ENCODE measurements at places on chromosomes 13 and 19. TPM values are rescaled to one million over a fixed set of nuclear protein-coding genes. Genes with fewer than 3 reads are reported as not detected.

RNF17 gene
- polyA plus RNA-seq = 0.34 TPM

- H3K36me3 ChIP-seq = no peaks in the 10 kb centered on the region
- H3K27ac ChIP-seq = no peak overlapping the region
- no peak overlapping the region for H3K4me3 ChIP-seq
- no peaks in the 10 kb centered on the region for H3K4me1 ChIP-seq
- no peaks in the 10 kb centered on the region for H3K27me3 ChIP-seq
Observed at GRCh38 chr13:62337109-62337880, 921.6 kb upstream of the PCDH20 start.

GRCh38 chr19:3359919-3360420, 6.4 kb upstream of the NFIC start:
- no peak overlapping the region for H3K27ac ChIP-seq
- no peaks in the 10 kb centered on the region for H3K36me3 ChIP-seq
- H3K4me3 ChIP-seq = peak overlapping the region; percentile 42
- peaks cover 26% of the 10 kb centered on the region for H3K4me1 ChIP-seq
- DNase-seq = no peak

DNA sequence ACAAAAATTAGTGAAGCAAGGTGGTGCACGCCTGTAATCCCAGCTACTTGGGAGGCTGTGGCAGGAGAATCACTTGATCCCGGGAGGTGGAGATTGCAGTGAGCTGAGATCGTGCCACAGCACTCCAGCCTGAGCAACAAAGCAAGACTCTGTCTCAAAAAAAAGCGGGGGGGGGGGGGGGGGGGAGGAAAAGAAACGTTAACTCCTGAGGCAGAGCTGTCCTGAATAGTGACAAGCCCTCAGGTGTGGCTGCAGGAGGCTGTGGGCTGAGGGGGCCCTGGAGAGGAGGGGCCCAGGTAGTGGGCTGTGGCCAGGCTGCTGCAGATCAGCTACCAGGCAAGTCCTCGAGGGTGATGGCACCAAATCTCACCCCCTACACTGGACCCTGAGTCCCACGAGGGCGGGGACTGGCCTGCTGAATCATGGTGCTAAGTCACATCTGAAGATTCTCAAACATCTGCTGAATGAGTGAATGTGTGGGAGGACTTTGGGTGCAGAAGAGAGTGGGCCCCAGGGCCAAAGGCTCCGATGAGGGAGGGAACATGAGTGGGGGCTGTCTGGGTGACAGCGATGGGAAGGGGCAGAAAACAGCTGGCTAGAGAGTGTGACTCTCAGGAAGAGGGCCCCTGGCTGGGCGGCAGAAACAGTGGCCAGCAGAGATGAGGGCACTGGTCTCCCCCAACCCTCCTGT, 24.6 kb upstream of the ATP1A3 start:
- H3K4me1 ChIP-seq = no peaks in the 10 kb centered on the region
- no peak overlapping the region for H3K4me3 ChIP-seq
- DNase-seq = no peak
- no peaks in the 10 kb centered on the region for H3K36me3 ChIP-seq
- H3K27ac ChIP-seq = no peak overlapping the region

CEACAM8 gene
- 0.41 TPM for polyA plus RNA-seq

GRCh38 chr13:37144661-37145060, 39.2 kb upstream of the CSNK1A1L start:
- H3K4me1 ChIP-seq = no peaks in the 10 kb centered on the region
- H3K27me3 ChIP-seq = no peaks in the 10 kb centered on the region
- H3K36me3 ChIP-seq = no peaks in the 10 kb centered on the region
- H3K4me3 ChIP-seq = no peak overlapping the region

- peaks cover 2% of the 10 kb centered on the region for H3K27me3 ChIP-seq
- no peaks in the 10 kb centered on the region for H3K4me1 ChIP-seq
- H3K36me3 ChIP-seq = no peaks in the 10 kb centered on the region
- DNase-seq = no peak
- H3K4me3 ChIP-seq = no peak overlapping the region
- H3K27ac ChIP-seq = no peak overlapping the region
Observed at GRCh38 chr19:31264041-31264778, 85.0 kb downstream of the TSHZ3 start.

KLF1 gene
- polyA plus RNA-seq = 0.09 TPM

DNA sequence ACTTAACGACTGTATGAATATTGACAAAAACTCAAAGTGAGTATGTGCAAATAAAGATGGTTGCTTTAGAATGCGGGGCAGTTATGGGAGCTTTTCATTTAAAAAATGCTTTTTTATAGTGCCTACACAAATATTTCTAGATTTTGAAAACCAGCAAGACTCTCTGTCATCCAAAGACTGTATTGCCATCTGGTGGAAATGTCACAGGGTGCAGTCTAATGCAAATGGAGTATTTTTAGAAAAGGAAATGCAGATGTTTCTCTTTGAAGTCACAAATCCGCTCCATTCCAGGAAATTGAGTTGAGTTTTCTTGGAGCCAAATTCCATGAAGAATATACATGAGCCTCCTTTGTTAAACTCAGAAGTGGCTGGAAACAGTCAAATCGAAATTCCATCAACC, 2.3 kb upstream of the C1QTNF9B start:
- H3K4me3 ChIP-seq = no peak overlapping the region
- DNase-seq = no peak
- no peaks in the 10 kb centered on the region for H3K4me1 ChIP-seq
- H3K27me3 ChIP-seq = peaks cover 24% of the 10 kb centered on the region

DNA sequence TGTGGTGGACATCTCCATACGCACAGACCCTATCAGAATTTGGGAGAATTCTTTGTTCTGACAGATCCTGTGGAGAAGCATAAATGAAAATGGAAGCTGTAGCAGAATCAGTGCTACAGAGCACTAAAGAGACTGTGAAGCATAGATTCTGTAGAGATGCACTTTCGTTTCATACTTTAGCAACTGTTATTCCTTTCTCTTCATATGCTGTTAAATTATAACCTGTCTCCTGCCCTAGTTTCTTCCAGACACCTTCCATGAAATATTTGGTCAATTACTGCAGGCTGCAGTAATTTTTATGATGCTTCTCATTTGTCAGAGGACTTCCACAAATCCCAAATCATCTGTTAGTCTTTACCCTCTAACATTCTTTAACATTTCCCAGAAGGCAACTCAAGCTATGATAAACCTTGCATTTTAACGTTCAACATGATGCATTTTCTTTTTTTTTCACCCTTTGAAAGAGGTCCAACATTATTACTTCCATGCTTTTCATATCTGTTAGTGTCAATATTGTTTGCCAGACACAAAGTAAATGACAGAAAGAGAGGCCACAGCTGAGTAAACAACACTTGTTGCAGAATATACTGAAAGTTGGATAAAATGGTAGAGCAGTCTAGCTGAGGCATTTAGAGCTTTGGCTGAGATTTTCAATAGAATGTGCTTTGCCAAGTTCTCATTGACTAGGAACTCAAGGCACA, 412.7 kb downstream of the LMO7 start:
- DNase-seq = no peak
- H3K36me3 ChIP-seq = no peaks in the 10 kb centered on the region
- H3K4me1 ChIP-seq = no peaks in the 10 kb centered on the region
- H3K27ac ChIP-seq = no peak overlapping the region

GARIN5A gene
- polyA plus RNA-seq = 3.4 TPM

GRCh38 chr19:12994701-12995595, at the start of gene NFIX:
NFIX (plus strand) TSS chr19:12995475; CDS start chr19:12995838, 363 bp downstream.
- no peak within 1 kb of the TSS for H3K27ac ChIP-seq
- no peak for DNase-seq
- peaks cover 20% of the 10 kb centered on the region for H3K27me3 ChIP-seq

DNA sequence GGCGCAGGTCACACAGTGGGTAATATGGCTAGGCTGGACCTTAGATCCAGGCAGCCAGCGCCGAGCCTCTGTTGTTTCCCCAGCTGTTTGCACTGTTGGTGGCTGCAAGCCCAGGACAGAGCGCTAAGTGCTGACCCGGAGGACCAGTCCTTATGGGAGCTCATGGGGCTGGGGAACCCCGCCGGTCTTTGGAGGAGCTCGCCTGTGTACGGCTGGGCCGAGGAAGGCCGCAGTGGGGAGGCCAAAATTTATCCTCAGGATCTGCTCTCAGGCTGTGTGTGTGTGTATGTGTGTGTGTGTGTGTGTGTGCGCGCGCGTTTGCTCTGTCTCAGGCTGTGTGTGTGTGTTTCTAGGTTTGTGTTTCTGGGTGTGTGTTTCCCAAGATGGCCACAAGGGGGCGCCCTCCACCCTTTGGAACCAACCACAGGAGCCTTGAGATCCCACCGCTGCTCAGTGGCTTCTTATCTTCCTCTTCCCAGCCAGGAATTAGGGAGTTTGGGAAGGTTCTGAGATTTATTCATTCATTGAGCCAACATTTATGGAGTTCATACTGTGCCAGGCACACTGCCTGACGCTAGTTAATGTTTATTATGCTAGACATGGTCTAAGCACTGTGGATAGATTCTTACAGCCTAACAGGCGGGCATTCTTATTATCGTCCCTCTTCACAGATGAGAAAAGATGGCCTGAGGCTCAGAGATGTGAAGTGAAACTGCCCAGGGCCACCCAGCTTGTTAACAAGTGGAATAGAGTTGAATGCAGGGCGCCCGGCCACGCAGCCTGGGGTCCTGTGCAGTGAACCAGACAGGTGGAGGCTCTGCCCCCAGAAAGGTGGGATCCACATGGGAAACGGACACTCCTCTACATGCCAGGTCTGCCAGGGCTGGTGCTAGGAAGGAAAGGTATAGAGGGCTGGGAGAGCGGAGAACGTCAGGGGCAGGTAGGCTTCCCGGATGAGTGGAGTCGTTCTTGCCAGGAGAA, 13.0 kb downstream of the PGLYRP1 start:
- no peak overlapping the region for H3K27ac ChIP-seq
- no peak overlapping the region for H3K4me3 ChIP-seq

C5AR1 gene
- 17.8 TPM for polyA plus RNA-seq

- H3K4me1 ChIP-seq = no peaks in the 10 kb centered on the region
- no peaks in the 10 kb centered on the region for H3K36me3 ChIP-seq
- no peak for DNase-seq
Observed at GRCh38 chr13:106373304-106373988, 162.0 kb downstream of the EFNB2 start.

NCAN gene
- 0.27 TPM for polyA plus RNA-seq

GRCh38 chr19:10898633-10899032, 27.3 kb downstream of the CARM1 start:
- H3K4me1 ChIP-seq = peaks cover 15% of the 10 kb centered on the region
- H3K36me3 ChIP-seq = no peaks in the 10 kb centered on the region
- H3K4me3 ChIP-seq = no peak overlapping the region
- no peak overlapping the region for H3K27ac ChIP-seq

DNA sequence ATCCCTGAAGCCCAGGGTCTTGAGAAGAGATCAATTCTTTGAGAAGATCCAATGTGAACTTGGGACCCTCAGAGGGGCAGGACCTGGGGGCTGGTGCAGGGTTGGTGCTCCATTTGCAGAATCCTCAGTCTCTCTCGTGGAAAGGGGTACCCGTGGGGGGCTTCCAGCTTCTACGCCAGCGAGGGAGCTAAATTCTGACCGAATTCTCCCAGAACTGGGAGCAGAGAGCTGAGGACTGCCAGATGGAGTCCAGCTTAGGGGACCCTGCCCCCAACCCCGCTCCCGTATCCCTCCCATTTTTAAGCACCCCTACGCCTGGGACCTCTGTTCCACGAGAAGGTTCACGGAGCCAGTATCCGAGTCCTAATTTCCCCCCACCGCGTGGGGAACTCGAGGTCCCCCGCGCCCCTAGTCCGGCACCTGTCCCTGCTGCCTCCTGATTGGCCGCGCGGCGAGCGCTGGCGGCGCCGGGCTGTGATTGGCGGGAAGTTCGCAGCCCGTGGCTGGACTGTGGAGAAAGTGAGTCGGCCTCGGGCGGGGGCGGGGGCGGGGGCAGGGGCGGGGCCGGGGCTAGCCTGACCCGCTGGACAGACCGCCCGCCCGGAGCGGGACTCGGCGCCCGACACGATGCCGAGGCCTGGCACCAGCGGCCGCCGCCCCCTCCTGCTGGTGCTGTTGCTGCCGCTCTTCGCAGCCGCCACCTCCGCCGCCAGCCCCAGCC, 4.4 kb upstream of the LTBP4 start:
- no peak for DNase-seq
- H3K4me1 ChIP-seq = peaks cover 41% of the 10 kb centered on the region
- H3K36me3 ChIP-seq = no peaks in the 10 kb centered on the region
- H3K27ac ChIP-seq = no peak overlapping the region
- peak overlapping the region; percentile 4 for H3K4me3 ChIP-seq

- H3K4me3 ChIP-seq = no peak overlapping the region
- no peaks in the 10 kb centered on the region for H3K36me3 ChIP-seq
- no peak overlapping the region for H3K27ac ChIP-seq
- no peak for DNase-seq
Observed at GRCh38 chr13:57123681-57124080, 17.0 kb upstream of the PRR20A start.

GRCh38 chr13:21518617-21519144, 59.6 kb upstream of the ZDHHC20 start:
- H3K27ac ChIP-seq = no peak overlapping the region
- peaks cover 7% of the 10 kb centered on the region for H3K36me3 ChIP-seq
- no peaks in the 10 kb centered on the region for H3K27me3 ChIP-seq
- no peaks in the 10 kb centered on the region for H3K4me1 ChIP-seq
- DNase-seq = no peak

SLITRK1 gene
- 0.07 TPM for polyA plus RNA-seq

ZNF460 gene
- 1.4 TPM for polyA plus RNA-seq

GRCh38 chr13:23516190-23516589, 54.0 kb upstream of the TNFRSF19 start:
- no peaks in the 10 kb centered on the region for H3K4me1 ChIP-seq
- no peaks in the 10 kb centered on the region for H3K27me3 ChIP-seq
- no peaks in the 10 kb centered on the region for H3K36me3 ChIP-seq
- H3K27ac ChIP-seq = no peak overlapping the region

CYP2S1 gene
- polyA plus RNA-seq = 4.3 TPM

- no peaks in the 10 kb centered on the region for H3K4me1 ChIP-seq
- no peaks in the 10 kb centered on the region for H3K36me3 ChIP-seq
Observed at GRCh38 chr19:44202470-44202869, 9.9 kb upstream of the ZNF227 start.

GRCh38 chr19:15276620-15277215, 44.5 kb upstream of the EPHX3 start:
- no peak for DNase-seq
- H3K4me3 ChIP-seq = no peak overlapping the region
- peaks cover 22% of the 10 kb centered on the region for H3K36me3 ChIP-seq
- no peak overlapping the region for H3K27ac ChIP-seq
- no peaks in the 10 kb centered on the region for H3K27me3 ChIP-seq

SPACA4 gene
- polyA plus RNA-seq = not detected

- H3K4me3 ChIP-seq = no peak overlapping the region
- no peaks in the 10 kb centered on the region for H3K27me3 ChIP-seq
- H3K36me3 ChIP-seq = no peaks in the 10 kb centered on the region
Observed at GRCh38 chr13:35566340-35566739, 89.9 kb upstream of the MAB21L1 start.

- H3K27me3 ChIP-seq = no peaks in the 10 kb centered on the region
- no peak overlapping the region for H3K4me3 ChIP-seq
- no peak overlapping the region for H3K27ac ChIP-seq
- no peaks in the 10 kb centered on the region for H3K4me1 ChIP-seq
Observed at GRCh38 chr13:85521657-85522056, 277.6 kb downstream of the SLITRK6 start.

DNA sequence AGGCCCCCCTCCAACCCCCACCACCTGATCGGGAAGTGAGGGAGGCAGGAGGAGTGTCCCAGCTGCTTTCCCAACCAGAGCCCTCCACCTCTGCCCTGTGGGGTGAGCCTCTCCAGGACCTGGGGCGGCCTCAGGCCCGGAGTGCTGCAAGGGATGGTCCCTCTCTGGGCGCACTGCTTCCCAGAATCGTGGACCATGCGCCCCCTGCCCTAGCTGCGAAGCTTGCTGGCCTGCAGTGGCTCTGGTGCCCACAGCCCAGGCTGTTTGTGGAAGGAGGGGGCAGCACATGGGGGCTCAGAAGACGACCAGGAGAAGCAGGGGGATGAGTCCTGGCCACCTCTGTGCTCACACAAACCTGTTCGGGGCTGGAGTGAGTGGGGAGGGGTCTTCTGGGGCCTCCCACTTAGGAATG, 33.6 kb downstream of the CEBPG start:
- H3K27me3 ChIP-seq = no peaks in the 10 kb centered on the region
- no peak overlapping the region for H3K4me3 ChIP-seq
- no peaks in the 10 kb centered on the region for H3K36me3 ChIP-seq
- no peak overlapping the region for H3K27ac ChIP-seq
- no peak for DNase-seq
